Sigmoid colon (tissue), 7 donors: ENCODE measurements at places on chromosomes 1 and 21. TPM values are rescaled to one million over a fixed set of nuclear protein-coding genes. Genes with fewer than 3 reads are reported as not detected.

GPR3 gene
- total RNA-seq = 2.0 TPM

CHI3L2 gene
- 0.71 TPM for total RNA-seq

DNA sequence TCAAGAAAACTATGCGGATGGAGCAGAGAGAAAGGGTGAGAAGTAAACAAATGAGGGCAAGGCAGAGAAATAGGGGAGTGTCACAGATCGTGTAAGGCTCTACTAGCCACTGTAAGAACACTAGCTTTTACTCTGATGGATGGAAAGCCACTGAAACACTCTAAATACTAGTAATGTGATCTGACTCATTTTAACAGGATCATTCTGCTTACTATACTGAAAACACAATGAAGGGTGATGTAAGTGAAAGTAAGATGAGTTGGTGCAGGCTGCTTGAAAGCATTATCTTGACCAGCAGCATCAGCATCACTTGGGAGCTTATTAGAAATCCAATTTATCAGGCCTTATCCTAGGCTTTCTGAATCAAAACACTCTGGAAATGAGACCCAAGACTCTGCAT lies 32.7 kb downstream of the TUT4 start:
- H3K36me3 ChIP-seq = no peaks in the 10 kb centered on the region
- H3K27ac ChIP-seq = no peak overlapping the region
- H3K4me3 ChIP-seq = no peak overlapping the region
- no peak for DNase-seq
- no peaks in the 10 kb centered on the region for H3K27me3 ChIP-seq

FCER1G gene
- 52.4 TPM for total RNA-seq
